ENCODE measurements at places on chromosomes 6 and 20.

GRCh38 chr6:167058261-167058660 lies 59.1 kb downstream of the CEP43 start:
- DNase-seq: no peak

DNA sequence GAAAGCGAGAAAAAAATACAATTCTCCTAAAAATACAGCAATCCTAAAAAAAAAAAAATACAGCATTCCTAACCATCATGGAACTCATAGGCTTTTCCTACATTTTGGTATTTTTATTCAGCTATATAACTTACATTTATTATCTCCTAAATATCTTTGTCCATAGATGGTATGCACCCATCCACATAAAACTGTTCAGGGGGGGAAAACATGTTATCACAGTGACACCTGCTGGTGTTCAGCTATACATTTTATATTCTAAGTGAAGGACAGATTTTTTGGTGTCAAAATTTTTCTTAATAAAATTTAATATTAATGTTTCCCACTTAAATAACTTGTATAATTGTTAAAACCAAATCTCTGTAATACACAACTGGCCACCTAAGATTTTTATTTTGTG lies 58.0 kb downstream of the BLOC1S5 start:
- peak; percentile 36 for DNase-seq

DNA sequence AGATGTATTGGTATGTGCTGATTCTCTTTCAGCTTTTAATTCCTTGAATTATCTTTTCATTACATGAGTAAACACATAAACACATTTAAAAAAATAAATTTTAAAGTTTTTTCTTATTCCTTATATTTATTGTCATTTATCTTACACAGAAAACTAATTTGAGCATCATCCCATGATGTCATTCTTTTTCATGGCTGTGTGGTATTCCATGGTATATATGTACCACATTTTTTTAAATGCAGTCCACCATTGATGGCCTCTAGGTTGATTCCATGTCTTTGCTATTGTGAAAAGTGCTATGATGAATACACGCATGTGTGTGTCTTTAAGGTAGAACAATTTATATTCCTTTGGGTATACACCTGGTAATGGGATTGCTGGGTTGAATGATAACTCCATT lies 33.3 kb downstream of the OTOR start:
- DNase-seq: no peak

- no peak for DNase-seq
Observed at GRCh38 chr6:1643111-1643510, 33.4 kb downstream of the FOXC1 start.

- DNase-seq: no peak
Observed at GRCh38 chr6:157497579-157497978, 116.6 kb downstream of the ZDHHC14 start.

DNA sequence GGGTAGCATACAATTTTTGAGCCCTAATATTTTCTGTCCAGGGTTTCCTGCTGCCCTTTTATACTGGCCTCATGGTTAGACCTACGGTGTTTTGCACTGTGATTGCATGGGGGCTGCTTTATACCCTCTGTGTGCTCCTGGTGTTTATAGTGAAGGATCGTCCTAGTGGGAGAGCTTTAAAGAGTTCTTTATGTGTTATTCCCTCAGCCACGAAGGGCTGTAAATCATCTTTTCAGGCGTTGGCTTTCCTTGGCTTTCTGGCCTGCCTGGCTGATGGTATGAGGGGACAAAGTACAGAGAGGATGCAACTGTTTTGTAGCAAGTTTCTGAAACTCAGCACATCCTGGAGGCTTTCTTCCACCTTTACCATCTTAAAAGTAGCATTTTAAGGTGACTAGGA lies 464.3 kb downstream of the EPM2A start:
- DNase-seq: no peak

DNA sequence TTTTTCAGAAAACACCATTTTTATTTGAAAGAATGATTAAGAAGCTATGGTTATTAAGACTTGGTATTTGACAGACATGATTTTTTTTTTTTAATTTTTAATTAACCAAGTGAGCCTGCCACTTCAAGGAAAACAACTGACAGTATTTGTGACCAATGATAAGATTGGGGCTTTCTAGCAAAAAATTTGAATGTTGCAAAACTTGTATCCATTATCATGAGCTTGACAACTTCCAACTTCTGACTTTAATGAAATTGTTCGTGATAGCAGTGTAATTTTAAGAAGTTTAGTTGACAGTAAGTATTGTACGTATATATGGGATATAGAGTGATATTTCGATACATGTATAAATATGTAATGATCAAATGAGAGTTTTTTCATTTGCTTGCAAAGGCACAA lies 21.6 kb upstream of the POM121L2 start:
- no peak for DNase-seq

GRCh38 chr6:50889935-50890334 lies 71.3 kb downstream of the TFAP2B start:
- no peak for DNase-seq

GRCh38 chr20:47503685-47504084 lies 2.0 kb downstream of the NCOA3 start:
- no peak for DNase-seq

- peak; percentile 80 for DNase-seq
Observed at GRCh38 chr6:27312146-27312949, at the start of gene POM121L2. Gene POM121L2, minus strand, starts transcription at chr6:27312273. Its CDS starts 103 bp downstream, at chr6:27312170.

DNA sequence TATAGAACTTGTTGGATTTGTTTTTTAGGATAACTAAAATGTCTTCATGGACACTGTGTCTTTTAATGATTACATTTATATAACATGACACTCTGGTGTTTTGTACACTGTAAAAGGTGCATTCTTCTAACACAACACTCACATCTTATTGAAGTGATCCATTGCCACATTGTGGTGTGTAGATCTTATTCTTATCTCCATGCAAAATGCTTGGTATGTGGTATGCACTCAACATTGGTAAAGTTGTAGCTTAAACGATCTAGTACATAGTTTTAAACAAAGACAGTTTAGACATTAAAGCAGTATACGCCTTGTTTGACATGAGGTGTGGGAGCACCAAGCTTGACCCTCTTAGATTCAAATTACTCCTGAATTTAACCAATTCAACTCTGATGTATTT lies 84.7 kb downstream of the SASH1 start:
- DNase-seq: no peak

DNA sequence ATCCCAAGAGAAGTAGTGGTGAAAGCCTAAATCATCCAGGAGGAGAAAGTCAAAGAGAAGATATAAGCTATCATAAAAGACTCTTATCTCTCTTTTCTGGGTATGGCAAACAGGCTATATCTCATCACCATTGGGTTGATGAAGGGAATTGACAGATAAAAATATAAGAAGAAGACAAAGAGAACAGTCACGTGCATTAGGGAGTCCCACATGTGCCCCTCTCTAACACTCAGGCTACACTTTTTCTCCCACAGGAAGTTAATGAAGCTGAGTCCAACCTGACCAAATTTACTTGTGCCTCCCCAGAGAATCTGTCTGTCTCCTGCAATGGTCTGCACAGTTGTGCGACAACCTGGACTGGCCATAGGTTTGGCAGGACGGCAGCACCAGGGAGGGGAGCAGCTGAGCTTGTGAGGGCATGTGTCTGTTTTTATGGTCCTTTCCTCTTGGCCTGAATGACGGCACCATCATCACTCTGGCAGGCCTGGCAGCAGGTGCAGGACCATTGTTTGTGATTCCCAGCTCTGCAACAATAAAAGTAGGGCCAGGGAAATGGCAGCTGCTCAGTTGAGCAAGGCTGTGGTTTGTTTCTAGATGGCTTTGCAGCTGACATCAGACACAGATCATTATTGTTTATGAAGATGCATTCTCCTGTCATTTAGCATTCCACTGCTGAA lies 144.5 kb upstream of the MCHR2 start:
- no peak for DNase-seq

GRCh38 chr20:59148701-59149493 lies 14.7 kb upstream of the ZNF831 start:
- DNase-seq: no peak

- no peak for DNase-seq
Observed at GRCh38 chr6:132713352-132714134, at the start of gene VNN1. Gene VNN1, minus strand, starts transcription at chr6:132714055. Its CDS starts 20 bp downstream, at chr6:132714035.

- DNase-seq: no peak
Observed at GRCh38 chr20:63530788-63531160, 6.4 kb downstream of the PTK6 start.

DNA sequence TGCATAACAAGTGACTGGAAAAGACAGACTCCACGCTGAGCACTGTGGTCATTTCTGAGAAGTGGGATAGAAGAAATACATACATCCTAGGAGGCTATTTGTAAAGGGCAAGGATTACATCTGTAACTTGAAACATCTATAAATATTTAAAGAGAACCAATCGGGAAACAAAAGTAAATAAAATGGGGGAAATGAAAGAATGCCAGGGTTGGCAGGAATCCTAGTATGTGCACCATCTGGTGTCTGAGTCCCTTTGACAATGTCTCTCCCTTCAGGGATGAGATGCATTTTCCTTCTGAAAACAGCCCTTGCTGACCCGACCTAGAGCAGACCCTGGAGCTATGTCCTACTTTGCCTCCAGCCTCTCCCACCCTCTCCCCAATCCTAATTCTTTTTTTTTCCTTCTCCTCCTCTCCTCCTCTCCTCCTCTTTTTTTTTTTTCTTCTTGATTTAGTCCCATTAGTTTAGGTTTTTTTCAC lies 53.2 kb downstream of the VSTM2L start:
- DNase-seq: no peak

DNA sequence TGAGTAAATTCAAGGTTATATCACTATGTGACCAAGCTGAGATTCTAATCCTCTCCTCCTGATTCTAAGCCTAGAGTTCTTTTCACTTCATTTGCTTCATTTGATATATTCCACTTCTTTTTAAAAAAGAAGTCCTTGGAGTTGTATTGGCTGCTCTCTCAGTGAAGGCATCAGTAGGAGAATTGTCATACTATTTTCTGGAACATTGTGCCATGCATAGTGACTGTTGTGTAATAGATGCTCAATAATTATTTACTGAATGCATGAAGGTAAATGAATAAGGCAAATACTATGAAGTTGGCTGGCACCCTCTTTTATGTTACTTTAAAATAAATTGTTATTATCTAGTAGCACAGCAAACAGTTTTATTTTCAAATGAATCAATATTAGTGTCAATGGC lies 189.4 kb downstream of the MTFR2 start:
- DNase-seq: no peak

GRCh38 chr20:10861619-10862018 lies 187.8 kb upstream of the JAG1 start:
- DNase-seq: peak; percentile 24

- DNase-seq: peak; percentile 98
Observed at GRCh38 chr20:58623579-58624473, 27.3 kb upstream of the STX16 start.

DNA sequence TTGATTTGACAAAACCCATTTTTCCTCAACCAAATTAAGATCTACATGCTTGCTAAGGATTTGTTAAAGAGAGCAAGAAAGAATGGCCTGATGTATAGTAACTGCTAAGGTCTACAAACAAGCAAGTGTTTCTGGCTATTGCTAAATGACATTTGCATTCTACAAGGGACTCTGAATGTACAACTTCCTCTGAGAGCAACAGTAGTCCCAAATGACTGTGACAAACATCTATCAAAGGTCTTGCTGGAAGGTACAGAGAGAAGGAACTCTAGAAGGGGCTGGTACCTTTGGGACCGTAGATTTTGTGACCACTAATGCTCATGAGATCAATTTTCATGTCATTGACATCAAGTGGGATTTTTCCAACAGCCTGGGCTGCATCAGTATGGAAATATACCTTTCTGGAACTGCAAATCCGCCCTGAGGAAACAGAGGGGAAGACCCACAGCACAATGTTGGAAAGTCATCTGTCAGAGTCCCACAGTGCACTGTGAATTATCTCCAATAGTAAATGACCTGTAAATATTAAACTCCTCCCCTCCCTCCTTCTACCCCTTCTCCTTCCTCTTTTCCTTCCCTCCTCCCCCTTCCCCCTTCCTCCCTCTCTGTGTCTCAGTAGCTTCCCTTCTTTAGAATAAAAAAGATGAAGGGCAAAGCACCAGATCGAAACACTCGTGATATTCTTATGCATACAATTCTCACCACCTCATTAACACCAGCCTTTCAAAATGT lies 15.9 kb upstream of the CPNE1 start:
- no peak for DNase-seq

DNA sequence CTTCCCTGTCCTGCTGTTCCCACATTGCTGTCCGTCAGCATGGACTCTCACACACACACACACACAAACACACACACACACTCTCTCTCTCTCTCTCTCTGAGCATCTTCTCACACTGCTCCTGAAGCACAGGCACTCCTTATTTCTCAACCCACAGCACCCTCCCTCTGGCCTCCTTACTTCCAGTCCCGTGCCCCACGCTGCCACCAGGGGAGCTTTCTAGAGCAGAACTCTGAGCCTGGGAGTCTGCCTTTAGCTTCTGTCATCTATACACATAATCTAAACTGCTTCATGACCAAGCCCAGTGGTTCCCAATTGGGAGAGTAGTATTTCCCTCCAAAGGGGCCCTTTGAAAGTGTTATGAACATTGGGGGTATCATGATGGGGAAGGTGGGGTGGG lies 29.1 kb downstream of the HECA start:
- DNase-seq: no peak

DNA sequence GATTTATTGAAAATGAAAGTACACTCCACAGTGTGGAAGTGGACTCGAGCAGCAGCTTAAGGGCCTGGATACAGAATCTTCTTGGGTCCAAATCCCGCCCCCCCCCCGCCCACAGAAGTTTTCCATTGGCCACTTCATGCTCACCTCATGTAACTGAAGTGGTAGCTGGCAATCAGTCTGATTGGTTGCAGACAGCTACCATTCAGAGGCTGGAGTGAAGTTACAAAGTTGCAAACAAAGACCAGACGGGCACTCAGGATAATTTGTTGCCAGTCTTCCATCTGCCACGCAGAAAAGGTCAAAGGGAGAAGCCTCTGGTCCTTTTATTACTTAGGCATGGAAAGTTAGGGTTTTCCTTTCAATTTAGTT lies 25.8 kb upstream of the FABP7 start:
- DNase-seq: peak; percentile 17

DNA sequence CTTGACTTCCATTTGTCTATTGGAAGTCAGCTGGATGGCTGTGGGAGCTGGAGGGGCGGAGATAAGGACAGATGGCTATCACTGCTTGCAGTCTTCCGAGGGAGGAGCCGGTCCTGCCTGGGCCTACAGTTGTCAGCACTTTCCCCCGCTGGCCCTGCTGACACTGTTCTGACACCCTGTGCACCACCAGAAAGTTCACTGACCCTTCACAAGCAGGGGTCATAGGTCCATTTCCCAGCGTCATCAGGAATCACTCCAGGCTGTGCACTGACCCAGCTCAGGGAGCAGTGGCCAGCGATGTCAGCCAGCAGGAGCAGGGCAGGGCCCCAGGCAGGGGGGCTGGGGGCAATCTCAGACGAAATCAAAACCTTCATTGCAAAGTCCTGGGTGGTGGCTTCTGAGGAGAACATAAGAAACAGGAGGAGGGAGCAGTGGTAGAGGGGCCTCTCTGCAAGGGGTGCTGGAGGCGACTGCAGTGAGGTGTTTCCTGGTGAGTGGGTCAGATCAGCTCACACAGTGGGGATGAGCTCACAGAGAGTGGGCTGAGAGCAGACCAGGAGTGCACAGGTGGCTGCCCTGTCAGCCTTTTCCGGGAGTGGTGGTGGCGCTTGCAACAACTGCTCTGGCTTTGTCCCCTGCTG lies 26.5 kb upstream of the PLEKHG1 start:
- no peak for DNase-seq

- no peak for DNase-seq
Observed at GRCh38 chr20:19619904-19620430, 138.1 kb upstream of the RIN2 start.

GRCh38 chr20:56987986-56988385 lies 278.5 kb downstream of the BMP7 start:
- peak; percentile 74 for DNase-seq

GRCh38 chr20:41030061-41030460 lies 1.4 kb downstream of the TOP1 start:
- no peak for DNase-seq

- DNase-seq: peak; percentile 8
Observed at GRCh38 chr6:111228094-111228493, 140.8 kb downstream of the SLC16A10 start.

Data from Daoy (cell line).